Stimulated activated CD4-positive, alpha-beta T cell treated with anti-CD3 and anti-CD28 coated beads, Interleukin-12 subunit alpha, Interleukin-12 subunit beta, amount 100 ng/mL, for 24 hours (primary cell): ENCODE measurements at places on chromosomes 11 and 22.

DNA sequence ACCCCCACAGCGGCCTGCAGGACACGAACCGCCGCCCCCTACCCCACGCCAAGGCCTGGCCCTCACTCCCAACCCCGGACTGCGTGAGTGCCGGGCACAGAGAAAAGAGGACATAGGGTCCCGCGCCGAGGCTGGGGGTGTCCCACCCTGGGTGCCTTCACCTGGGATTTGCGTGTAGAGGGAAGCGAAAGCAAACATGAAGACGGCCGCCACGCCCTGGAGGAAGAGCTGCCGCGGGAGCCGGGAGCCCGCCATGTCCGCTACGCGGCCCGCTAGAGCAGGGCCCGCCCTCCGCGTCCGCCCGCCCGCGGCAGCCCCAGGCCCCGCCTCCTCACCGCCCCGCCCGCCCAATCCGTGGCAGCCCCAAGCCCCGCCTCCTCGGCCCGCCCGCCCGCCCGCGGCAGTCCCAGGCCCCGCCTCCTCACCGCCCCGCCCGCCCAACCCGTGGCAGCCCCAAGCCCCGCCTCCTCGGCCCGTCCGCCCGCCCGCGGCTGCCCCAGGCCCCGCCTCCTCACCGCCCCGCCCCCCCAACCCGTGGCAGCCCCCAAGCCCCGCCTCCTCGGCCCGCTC is at the start of gene LMF2:
TSS of gene LMF2 (minus strand) at position 282 of the 570 bp plus-strand sequence. CDS start at position 255, 27 bp downstream.
- peak; percentile 90 for DNase-seq

DNA sequence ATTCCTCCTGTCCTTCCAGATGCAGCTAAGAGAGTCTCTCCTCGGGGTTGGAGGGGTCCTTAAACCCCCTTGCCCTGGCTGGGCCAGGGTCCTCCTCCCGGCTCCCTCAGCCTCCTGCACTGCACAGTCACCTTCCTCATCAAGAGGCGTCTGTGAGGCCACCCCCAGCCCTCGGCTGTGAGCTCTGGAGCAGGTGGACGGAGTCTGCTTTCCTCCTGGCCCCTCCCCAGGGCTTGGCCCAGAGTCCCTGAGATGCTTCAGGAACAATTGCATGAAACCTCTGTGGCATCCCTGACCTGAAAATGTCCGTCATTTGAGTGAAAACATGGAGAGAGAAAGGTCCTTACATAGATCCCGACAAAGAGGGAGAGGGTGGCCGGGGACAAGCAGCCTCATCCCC is 6.7 kb upstream of the FGF3 start:
- no peak for DNase-seq

DNA sequence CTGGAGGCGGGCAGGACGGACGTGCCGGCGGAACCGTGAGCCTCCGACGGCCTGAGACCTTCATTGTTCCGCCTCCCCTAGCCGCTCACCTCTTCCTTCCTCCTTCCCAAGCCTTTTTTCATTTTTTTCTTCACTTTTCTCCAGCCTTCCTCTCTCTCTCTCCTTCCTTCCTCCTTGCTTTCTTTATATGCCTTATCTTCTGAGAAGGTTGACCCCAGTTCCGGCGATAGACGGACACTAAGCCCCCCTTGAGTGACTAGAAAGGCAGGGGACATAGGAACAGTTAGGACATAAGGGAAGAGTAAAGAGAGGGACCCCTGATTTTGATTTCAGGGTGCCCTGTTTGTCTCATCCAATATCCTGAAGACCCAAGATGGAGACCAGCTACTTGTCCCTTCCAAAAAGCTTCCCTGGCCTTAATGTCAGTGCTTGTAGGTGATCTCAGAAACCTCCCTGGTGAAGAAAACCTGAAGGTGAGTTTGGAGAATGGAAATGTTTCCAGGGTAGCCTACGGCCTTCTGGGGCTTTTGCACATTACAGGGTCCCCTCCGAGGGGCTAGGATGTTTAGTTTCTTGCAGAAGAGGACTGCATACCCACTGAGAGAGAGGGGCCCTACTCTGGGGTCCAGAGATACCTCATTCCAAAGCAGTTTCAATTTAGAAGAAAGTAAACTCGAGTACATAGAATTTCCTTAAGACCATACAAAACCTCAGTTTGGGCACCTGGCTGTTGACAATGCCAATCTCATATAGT is 3.5 kb downstream of the ADM start:
- DNase-seq = no peak

- DNase-seq = no peak
Observed at GRCh38 chr11:69414773-69415187, 66.7 kb upstream of the LINC01488 start.

DNA sequence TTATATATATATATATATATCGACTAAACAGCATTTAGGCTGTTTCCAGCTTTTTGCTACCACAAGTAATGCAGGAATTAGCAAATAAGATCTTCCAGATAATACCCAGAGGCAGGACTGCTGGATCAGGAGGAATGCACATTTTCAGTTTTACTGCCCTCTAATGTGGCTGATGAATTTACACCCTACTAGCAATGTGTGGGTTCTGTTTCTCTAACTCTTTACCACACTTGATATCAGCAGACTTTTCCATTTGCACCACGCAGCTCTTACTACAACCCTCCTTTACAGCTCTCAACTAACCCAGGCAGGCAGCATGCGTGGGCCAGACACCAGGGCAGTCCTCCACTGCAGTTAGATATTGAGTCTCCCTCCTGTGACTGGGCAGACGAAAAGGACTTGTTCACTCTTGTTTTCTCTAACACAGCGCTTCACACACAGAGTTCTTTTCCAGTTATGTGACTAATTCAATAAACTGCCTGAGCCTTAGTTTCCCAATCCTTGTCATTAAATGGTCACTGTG is 67.7 kb downstream of the IGLL5 start:
- DNase-seq = no peak

- DNase-seq = no peak
Observed at GRCh38 chr11:99973993-99974392, 713.1 kb upstream of the ARHGAP42 start.

DNA sequence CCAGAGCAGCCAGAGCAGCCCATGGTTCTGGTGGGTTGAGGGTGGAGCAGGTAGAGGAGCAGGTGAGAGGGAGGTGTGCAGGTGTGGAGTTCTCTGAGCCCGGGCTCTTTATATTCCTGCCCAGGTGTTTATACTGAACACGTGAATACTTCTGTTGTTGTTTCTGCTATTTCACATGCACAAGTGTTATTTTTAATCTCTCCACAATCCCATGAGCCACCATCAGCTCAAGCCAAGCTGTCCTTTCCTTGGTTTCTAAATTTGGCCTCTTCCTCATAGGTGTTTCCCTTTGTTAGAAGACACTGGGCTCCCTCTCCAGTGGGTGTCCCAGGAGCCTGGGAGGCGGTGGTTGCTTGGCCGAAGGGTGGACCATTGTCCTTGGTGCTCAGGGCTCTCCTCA is at the start of gene KRTAP5-3:
TSS of gene KRTAP5-3 (minus strand) at position 101 of the 400 bp plus-strand sequence. CDS start at position 23, 78 bp downstream.
- no peak for DNase-seq

GRCh38 chr11:126146454-126147192 is 64.8 kb downstream of the RPUSD4 start:
- DNase-seq = no peak

GRCh38 chr22:49455595-49455994 is 372.1 kb downstream of the BRD1 start:
- DNase-seq = no peak

- DNase-seq = no peak
Observed at GRCh38 chr11:105673089-105673488, 63.2 kb downstream of the GRIA4 start.

- DNase-seq = no peak
Observed at GRCh38 chr11:12569499-12570425, 104.5 kb upstream of the TEAD1 start.

DNA sequence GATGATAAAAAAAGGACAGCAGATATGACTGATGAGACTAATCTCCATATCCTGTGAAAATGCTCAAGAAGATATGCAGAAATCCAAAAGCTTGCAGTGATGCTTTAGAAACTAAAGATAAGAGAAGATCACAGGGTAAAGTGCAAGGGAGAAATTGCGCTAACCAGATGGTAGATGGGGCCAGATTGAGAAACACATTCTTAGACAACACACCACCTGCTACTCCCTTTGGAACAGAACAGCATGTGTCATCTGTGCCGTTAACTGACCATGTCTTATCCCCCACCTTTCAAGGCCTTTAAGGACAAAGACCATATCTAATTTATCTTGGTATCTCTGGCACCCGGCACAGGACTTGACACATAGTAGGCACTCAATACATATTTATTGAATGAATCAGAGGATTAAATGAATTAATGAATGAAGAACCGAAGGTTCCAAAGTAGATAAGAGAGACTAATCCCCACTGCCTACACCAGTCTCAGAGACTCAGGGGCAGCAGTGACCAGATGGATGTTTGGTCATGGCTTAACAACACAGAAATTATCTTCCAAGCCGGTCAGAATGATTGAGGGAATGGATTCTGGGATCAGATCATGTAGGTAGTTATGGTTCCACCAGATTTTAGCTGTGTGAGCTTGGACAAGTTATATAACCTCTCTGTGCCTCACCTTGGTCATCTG is 12.3 kb upstream of the P2RY2 start:
- no peak for DNase-seq

DNA sequence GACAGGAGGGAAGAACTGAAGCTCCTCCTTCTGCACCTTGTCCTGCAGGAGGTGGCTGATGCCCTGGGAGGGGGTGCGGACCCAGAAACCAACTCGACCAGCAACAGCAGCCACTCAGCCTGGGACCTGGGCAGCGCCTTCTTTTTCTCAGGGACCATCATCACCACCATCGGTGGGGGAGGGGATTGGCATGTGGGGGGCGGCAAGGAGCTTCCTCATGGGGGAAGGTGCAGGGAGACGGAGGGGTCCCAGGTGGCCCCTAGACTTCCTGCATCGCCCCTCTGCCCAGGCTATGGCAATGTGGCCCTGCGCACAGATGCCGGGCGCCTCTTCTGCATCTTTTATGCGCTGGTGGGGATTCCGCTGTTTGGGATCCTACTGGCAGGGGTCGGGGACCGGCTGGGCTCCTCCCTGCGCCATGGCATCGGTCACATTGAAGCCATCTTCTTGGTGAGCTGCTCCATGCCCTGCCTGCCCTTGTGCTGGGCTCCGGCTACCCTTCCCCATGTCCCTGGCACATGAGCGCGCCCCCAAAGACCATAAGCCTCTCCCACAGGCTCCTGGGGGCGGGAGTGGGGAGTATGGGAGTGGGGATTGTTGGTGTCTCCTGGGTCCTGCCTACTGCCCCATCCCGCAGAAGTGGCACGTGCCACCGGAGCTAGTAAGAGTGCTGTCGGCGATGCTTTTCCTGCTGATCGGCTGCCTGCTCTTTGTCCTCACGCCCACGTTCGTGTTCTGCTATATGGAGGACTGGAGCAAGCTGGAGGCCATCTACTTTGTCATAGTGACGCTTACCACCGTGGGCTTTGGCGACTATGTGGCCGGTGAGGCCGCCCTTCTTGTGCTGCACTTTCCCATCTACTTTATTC is 3.1 kb upstream of the CATSPERZ start:
- no peak for DNase-seq

DNA sequence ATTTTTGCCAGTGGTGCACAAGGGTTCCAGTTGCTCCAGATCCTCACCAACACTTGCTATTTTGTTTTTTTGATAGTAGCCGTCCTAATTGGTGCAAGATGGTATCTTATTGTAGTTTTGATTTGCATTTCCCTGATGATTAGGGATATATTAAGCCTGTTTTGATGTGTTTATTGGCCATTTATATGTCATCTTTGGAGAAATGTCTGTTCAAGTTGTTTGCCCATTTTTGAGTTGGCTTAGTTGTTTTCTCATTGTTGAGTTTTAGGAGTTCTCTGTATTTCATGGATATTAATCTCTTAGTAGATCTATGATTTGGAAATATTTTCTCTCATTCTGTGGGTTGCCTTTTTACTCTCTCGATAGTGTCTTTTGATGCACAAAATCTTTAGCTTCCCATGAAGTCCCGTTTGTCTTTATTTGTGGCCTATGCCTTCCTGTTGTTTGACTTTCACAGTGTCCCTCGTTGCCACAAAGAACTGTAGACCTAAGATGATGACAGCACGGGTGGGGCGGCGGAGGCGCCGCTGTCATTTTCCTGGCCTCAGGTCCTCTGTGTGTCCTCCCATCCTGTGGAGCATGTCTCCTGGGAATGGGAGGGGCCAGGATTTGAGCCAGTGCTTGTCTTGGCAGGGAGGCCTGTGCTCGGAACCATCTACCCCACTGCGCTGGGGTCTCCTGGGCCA is 33.5 kb downstream of the LRP5 start:
- no peak for DNase-seq

GRCh38 chr11:61526229-61526628 is 17.7 kb downstream of the LRRC10B start:
- no peak for DNase-seq

GRCh38 chr22:44664149-44664548 is 37.9 kb upstream of the PRR5 start:
- no peak for DNase-seq

GRCh38 chr11:56968524-56968923 is 20.2 kb upstream of the OR5AK2 start:
- DNase-seq = no peak

DNA sequence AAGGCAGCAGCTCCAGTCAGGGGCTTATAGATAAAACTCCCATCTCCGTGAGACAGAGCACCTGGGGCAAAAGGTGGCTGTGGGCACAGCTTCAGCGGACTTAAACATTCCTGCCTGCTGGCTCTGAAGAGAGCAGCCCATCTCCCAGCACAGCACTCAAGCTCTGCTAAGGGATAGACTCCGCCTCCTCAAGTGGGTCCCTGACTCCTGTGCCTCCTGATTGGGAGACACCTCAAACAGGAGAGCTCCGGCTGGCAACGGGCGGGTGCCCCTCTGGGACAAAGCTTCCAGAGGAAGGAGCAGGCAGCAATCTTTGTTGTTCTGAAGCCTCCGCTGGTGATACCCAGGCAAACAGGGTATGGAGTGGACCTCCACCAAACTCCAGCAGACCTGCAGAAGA is 279.4 kb downstream of the LARGE1 start:
- DNase-seq = no peak

- DNase-seq = no peak
Observed at GRCh38 chr22:27786291-27786932, 15.1 kb downstream of the MN1 start.

DNA sequence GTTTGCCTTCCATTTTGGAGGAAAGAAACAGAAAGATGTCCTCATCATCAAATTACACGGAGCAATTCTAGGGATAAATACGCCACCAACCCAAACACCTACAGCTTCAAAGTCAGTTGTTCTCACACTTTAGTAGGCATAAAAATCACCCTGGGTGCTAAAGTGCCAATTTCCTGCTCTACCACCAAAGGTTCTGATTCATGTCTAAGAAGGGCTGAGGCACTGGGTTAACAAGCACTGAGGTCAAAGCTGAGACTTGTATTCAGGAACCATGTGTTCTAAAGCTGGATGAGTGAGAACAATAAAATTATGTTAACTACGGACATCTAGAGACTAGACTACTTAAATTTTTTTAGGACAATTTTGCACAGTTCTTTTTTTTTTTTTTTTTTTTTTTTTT is 127.6 kb downstream of the MPPED2 start:
- DNase-seq = no peak

DNA sequence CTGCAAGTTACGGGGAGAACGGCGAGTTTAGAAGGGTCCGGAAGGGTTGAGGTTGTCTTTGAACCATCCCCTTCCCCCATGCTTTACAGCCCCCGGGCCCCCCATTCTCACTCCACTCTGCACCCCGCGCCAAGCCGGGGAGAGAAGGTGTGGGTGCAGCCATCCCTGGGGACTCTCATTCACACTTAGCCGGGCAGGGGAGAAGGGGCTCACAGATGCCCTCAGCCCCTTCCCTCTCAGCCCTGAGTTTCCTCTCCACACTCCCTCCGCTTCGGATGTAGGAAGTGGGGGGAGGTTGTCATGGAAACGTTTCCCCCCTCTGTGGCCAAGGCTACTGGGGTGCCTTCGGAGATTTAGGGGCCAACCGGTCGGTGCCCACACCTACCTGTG is 334 bp downstream of the CADM1 start:
- DNase-seq = no peak

GRCh38 chr22:45317551-45318167 is 7.9 kb downstream of the FAM118A start:
- no peak for DNase-seq
